ENCODE measurements at places on chromosomes 12 and 14.

DNA sequence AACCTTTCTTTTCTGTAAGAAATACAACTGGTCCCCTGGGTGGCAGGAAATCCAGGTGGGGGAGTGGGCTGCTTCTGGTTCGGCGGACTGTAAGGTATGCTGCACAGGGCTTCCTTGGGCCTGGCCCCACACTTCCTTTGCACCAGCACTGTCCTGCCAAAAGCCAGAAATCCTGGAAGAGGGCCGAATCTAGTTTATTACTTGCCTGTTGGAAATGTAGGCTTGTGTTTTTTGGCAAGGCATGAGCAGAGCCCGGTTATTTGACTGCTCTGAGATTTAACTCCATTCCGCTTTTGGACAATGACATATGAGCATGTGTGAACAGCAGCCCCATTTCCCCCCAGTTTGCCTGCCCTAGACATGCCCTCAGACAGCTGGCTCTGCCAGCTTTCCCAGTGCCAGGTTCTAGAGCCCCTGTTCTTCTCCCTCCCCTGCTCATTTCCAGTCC lies 86.6 kb downstream of the BORCS5 start:
- DNase-seq = no peak

DNA sequence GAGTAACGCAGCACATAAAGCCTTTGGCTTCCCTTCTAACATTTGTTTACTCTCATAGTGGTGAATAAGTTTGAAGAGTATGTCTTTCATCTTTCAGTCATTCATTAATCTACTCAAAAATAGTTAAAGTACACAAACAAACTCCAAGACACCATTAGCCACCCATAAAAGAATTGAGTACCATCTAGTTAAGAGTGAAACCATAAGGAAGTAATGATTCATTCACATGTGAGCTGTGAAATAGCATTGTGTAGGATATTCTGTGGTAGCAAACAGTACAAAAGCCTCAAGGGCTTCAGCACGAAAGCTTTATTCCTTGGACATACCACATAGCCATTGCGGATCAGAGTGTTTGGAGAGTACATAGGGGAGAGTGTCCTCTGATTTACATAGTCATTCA lies 13.9 kb downstream of the SYT1 start:
- DNase-seq = no peak

DNA sequence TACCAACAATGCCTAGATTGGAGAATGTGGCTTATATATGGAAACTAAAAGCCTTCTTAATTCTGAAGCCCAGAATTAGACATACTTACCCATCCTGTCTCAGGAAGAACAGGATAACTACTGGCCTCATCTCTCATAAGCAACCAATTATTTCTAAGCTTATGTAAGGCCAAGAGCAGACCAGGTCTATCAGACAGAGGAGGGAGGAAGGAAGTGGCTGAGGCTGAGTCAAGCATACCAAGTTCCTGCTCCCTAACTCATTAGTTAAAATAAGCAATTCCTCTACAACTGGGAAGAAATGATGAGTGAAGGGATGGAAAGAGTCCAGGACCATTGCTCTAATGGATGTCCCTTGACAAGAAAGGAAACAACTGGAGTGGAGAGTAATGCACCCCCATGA lies 27.0 kb upstream of the INSM2 start:
- no peak for DNase-seq

- DNase-seq = no peak
Measured at GRCh38 chr14:94676495-94677185, 64.4 kb downstream of the SERPINA3 start.

GRCh38 chr12:56521590-56522371 lies at the start of gene RBMS2:
Gene RBMS2, plus strand, starts transcription at chr12:56521820. Its CDS starts 204 bp downstream, at chr12:56522024.
- DNase-seq = peak; percentile 58

DNA sequence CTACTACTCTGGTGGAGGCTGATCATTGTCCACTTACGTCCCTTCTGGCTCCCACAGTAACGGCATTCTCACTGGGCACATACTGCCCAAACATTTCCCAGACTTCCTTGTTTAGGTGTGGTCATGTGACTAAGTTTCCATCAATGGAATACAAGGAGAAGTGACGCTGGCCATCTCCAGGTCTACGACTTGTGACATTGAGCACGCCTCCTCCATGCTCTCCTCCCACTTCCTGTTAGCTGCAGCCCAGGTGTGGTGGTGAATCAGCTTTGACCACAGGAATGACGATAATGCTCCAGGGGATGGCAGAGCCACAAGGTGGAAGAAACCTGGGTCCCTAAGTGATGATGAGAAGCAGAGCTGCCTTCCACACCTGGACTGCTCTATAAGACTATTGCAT lies 6.0 kb upstream of the SLC24A4 start:
- no peak for DNase-seq

DNA sequence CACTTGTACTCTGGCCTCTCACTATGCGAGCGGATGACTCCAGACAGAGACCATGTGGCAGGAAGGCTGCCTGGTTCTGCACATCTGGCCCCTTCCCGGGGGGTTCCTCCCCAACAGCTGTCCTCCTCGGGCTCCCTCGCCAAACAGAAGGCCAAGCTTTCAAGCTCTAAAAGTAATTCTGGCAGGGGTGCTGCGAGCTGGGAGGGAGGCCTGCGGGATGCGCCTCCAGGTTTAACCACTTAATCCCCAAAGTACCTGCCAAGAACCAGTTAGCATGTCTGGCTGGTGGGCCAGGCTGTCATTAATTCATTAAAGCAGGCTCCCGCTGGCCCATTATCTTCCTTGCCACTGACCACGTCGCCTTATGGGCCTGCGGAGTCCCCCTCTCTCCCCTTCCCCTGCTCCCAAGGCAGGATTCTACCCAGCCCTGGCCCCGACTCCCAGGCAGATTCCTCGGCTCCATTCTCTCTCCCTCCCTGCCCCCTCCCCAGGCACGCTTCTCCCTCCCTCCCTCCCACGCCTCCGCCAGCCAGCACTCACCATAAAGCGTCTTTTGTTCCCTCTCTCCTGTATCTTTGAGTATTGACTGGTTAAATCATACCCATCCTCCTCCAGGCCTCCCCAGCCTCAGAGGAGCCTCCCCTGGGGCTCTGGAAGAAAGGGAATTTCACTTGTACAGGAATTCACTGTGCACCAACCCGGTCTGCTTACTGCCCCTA lies 4.9 kb downstream of the HRK start:
- DNase-seq = no peak

DNA sequence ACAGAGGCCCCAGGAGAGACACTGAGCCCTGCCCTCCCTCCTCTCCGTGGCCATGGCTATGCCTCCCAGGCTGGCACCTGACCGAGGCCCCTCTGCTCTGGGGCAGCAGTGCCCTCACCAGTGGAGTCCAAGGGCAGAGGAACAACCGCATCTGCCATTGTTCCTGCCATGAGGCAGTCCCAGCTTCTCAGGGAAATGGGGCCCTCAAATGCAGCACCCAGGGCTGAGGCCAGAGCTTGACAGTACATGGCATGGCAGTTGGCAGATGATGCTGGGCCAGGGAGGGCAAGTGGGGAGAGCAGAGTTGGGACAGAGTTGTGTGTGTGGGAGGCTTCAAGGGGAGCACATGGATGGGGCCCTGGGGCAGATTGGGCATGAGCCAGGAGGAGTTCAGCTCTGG lies 21.1 kb upstream of the KRT77 start:
- DNase-seq = no peak

DNA sequence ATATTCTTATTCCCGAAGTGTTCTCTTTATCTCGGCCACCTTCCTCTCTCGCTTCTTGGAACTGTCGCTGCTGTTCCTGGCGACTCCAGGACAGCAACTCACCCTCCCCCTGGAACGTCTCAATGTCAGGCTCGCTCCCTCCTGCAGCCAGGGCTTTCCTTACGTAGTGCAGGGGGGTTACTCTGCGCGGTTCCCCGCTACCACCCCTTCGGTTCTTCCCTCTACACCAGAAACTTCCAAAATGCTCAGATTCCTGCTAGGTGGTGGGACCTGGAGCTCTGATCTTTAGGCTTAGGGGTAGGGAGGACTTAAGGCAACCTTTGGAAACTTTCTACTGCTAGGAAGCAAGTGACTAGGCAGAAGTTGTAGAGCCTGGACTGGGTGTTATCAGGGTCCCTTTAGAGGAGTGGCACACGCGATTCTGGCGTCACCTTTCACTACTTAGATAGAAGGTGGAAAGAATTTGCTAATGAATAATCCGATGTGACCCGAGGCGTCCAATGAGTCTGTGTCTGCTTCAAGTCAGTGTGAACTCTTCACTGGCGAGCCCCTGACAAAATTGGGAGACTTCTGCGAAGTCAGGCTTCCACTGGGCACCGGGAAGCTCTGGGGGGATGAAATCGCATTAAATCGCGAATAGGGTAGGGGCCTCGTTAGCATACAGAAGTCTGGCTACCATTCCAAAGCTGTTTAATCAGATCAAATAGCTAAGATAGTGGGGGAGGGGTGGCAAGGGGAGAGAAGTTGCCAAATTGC lies 900 bp upstream of the DPF3 start:
- DNase-seq = no peak

DNA sequence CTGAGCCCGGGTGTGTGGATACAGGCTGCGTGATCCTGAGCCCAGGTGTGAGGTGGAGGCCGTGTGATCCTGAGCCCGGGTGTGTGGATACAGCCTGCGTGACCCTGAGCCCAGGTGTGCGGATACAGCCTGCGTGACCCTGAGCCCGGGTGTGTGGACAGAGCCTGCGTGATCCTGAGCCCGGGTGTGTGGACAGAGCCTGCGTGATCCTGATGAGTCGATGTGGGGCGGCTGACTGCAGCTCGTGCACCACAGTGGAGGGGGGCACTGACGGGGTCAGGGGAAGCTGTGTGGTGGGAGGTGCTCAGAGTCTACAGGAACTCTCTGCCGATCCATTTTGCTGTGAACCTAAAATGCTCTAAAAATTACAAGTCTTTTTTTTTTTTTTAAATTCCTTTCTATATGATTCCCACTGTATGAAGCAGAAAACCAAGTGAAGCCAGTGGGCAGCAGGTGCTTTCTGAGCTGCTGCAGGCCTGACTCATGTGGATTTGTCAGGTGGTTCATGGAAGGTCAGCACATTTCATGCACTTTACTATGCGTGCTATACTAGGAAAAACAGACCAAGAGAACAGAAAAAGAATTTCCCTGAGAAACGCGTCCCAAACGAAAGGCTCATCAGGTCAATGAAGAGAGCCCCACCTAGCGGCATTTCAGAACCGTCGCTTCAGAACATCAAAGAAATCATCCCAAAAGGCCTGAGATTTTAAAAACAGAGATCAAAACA lies 19.3 kb downstream of the BRF1 start:
- no peak for DNase-seq

- DNase-seq = no peak
Measured at GRCh38 chr12:103882861-103883596, 42.0 kb upstream of the NT5DC3 start.

DNA sequence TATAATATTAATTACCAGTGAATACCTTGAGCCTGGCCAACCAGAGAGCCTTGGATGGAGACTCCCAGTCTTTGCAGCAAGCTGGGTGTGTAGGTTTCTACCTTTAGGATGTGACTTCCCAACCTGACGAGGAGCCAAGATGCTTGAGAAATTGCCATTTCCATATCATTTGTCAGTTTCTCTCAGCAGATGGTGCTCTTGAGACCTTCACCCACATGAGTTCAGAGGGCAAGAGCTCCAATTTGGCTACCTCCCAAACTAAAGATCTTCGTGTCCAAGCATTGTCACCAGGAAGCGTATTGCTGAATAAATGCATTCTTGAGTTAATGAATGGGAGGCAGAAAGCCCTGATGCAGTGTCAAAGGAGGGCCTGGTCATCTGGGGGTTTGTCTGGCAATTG lies 106.4 kb upstream of the TBX5 start:
- DNase-seq = no peak

Data from bone marrow (tissue), 2 donors.